ENCODE measurements at places on chromosomes 4 and X.

DNA sequence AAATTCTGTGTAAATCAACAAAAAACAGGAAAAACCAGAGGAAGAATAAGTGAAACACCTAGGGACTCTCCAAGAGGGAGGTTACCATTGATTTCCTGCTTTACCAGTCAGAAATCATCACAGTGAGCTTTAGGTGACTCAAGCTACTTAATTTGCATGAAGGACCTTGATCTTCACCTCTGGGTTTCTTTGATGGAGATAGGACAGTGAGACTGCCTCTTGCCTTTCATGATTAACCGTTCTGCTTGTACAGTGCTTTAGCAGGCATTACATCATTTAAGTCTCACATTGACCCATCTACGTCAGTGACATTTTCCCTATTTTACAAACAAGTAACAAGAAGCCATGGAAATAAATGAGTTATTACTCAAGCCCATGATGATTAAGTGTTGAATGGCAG is 3.4 kb upstream of the GK start:
- DNase-seq: no peak

- DNase-seq: no peak
Observed at GRCh38 chrX:100871594-100872560, 2.3 kb downstream of the NOX1 start.

DNA sequence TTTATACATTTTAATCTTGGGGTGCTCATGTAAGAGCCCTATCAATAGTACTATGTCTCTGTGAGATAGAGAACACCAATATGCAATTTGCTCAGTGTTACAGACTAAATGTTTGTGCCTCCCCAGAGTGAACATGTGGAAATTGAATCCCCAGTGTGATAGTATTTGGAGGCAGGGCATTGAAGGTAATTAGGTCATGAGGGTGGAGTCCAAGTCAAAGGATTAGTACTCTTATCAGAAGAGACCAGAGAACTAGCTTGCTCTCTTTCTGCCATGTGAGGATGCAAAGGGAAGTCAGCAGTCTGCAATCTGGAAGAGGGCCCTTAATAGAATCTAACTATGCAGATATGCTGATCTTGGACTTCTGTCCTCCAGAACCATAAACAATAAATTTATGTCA is 1317.0 kb downstream of the STIM2 start:
- DNase-seq: no peak

- DNase-seq: no peak
Observed at GRCh38 chr4:37715889-37716402, 29.8 kb upstream of the RELL1 start.

- DNase-seq: no peak
Observed at GRCh38 chr4:145278341-145279121, 98.1 kb upstream of the OTUD4 start.

DNA sequence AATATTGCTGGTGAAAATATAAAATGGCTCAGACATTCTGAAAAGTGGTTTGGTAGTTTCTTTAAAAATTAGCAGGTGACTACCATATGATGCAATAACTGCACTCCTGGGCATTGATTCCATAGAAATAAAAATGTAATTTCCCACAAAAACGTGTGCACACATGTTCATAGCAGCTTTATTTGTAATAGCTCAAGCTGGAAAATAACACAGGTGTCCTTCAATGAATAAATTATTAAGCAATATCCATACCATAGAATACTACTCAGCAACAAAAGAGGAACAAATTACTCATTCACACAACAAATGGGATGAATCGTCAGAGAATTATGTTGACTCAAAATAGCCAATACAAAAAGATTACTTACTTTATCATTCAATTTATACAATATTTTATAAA is 893.7 kb upstream of the SLIT2 start:
- DNase-seq: no peak

- no peak for DNase-seq
Observed at GRCh38 chr4:147078875-147079658, 133.4 kb upstream of the TTC29 start.

DNA sequence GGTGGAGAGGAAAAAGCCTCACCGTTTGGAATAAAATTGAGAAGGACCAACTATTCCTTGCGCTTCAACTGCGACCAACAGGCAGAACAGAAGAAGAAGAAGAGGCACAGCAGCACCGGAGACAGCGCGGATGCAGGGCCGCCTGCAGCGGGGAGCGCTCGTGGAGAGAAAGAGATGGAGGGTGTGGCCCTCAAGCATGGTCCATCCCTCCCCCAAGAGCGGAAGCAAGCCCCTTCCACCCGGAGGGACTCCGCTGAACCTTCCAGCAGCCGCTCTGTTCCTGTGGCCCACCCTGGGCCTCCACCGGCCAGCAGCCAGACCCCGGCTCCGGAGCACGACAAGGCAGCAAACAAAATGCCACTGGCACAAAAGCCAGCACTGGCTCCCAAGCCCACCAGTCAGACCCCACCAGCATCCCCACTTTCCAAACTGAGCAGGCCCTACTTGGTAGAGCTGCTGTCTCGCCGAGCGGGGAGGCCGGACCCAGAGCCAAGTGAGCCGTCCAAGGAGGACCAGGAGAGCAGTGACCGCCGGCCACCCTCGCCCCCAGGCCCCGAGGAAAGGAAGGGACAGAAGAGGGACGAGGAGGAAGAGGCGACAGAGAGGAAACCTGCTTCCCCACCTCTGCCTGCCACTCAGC is 71.2 kb downstream of the AASDH start:
- DNase-seq: no peak

GRCh38 chr4:37421614-37422013 is 177.1 kb downstream of the NWD2 start:
- DNase-seq: no peak

DNA sequence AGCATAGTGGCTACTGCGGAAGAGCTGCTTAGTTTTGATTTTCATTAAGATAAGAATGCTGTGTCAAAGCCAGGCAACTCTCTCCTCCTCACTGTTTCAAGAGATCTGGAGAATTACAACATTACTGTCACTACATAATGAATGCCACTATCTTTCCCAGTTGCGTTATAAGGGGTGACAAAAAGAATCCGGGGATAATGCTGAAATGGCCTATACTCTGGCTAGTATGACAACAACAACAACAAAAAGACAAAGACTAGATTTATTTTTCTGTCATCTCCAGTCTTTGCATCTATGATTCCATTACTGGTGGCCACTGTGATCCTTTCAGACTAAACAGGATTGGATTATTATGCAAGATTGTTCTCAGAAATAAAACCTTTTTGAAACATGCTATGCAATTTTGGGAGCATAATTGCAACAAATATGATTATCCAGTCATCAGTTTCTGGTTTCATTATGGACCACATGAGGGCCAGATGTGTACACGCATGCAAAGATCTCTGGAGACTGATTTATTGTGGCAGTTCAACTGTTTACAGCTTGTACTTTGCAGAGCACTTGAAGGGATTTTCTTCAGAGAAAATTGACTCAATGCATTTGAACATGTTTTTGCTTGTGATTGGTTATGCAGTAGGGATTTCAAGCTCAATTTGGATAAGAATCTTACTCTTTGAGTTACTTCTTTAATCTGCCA is 31.1 kb upstream of the SPANXB1 start:
- no peak for DNase-seq

DNA sequence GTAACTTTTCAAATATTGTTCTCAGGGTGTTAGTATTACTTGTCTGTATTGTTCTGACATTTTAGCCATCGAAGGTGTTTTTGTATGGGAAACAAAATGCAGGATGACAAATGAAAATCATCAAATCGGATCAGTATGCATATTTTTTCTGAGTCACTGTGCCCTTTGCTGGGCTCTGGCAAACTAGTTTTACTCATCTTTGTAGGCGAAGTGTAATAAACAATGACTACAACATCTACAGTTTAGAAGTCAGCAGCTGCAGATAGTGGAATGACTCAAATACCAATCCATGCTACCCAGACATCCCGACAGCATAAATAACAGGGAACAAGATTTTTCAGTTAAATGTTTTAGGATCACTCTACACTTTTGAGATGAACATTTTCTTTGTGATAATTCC is 557.3 kb upstream of the TENM3 start:
- no peak for DNase-seq

Measured in activated CD4-positive, alpha-beta T cell treated with anti-CD3 and anti-CD28 coated beads, Interleukin-2, amount 50 U/mL, for 24 hours (primary cell).